GM04503 (cell line): ENCODE measurements at places on chromosomes 5 and 9.

DNA sequence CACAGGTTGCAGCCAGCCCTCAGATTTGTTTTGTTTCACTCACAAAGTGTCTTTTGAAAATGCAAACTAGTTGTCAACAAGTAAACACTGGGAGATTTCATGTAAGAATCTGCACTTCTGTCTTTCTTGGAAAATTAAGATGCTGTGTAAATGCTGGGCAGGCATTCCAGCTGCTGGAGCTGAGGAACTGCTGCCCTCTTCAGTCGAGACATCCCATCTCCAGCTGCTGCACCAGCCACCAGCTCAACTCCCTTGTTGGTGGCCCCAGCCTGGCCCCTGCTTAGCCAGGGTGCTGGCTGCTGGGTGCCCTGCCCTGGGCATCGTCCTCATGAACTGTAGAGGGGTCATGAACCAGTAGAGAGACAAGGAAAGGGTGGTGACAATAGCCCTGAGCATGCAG is 33.1 kb upstream of the AFAP1L1 start:
- no peak for DNase-seq

- no peak for DNase-seq
Measured at GRCh38 chr9:127877566-127877998, at the start of gene AK1. Gene AK1 (minus strand): TSS chr9:127877675. CDS start chr9:127874617, 3,058 bp downstream.

GRCh38 chr5:133967124-133967523 is 1.3 kb downstream of the C5orf15 start:
- DNase-seq: no peak

GRCh38 chr5:38666668-38667498 is 110.4 kb upstream of the LIFR start:
- DNase-seq: no peak

GRCh38 chr9:14748373-14748772 is 25.8 kb upstream of the CER1 start:
- no peak for DNase-seq
